Ovary (tissue), 10 donors: ENCODE measurements at places on chromosomes 7 and 10. TPM values are rescaled to one million over a fixed set of nuclear protein-coding genes. Genes with fewer than 3 reads are reported as not detected.

- no peak for DNase-seq
Observed at GRCh38 chr7:30019387-30019786, 7.1 kb downstream of the FKBP14 start.

- DNase-seq, result no peak
Observed at GRCh38 chr7:102210787-102211186, 75.9 kb upstream of the SH2B2 start.

- DNase-seq, result no peak
Observed at GRCh38 chr7:103003004-103003403, 71.6 kb downstream of the FBXL13 start.

DNA sequence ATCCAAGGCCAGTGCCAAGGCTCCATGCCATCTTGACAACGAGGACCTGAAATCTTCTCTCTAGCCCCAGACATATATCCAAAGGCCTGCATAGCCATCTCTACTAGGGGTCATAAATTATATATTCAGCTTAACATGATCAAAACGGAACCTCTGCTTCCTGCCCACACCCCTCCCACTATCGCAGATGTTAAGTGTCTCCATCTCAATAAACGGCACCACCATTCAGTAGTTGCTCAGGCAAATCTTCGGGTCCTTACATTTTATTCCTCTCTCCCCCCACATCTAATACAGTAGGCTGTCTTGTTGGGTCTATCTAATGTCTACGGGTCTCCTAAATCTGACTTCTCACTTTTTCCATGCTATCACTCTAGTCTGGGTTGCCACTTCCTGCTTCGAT is 201.1 kb upstream of the PLXNA4 start:
- no peak for DNase-seq

DNA sequence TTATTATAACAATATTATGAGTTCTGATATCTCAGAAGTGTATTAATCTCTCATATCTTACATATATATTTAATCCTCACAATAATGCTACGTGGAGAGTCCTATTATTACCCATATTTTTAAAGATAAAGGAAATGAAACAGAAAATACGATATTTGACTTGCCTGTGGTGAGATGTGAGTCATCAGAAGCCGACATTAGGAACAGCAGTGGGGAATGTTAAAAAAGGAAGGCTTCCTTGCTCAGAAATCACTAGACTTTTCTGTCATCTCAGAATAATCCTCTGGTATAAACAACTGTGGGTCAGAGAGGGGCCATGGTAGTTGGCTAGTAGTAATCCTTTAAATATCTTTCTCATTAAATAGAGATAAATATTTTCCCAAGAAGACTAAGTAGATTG is 402.3 kb upstream of the PCDH15 start:
- DNase-seq, result no peak

GAD2 gene
- total RNA-seq, result not detected

CDC14C gene
- not detected for total RNA-seq
